RWPE1 (cell line): ENCODE measurements at places on chromosomes 5 and 9.
A peak's percentile ranks its signal among the peaks of the same experiment; 100 is the strongest.

GRCh38 chr5:113257545-113257944 lies 177.2 kb downstream of the TSSK1B start:
- no peak for DNase-seq

DNA sequence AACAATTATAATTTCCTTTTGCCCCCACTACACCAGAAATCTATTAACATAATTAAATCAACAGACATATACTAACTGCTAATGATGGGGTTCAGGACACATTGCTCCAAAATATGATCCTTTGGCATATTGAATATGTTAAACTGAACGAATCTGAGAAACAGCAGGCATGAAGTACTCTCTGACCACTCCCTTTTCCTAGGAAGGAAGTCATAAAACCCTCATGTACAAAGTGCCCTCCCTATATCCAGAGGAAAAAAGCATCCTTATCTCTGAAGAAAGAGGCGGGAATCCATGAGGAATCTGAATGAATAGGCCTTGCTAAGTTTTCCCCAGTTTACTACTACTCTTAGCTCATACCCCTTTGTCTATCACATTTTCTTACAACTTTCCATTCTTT lies 67.9 kb downstream of the ADAMTS6 start:
- DNase-seq = no peak

- DNase-seq = no peak
Measured at GRCh38 chr9:112762726-112763518, 12.4 kb downstream of the SNX30 start.

- DNase-seq = peak; percentile 50
Measured at GRCh38 chr9:35795695-35796094, 4.3 kb downstream of the NPR2 start.

GRCh38 chr5:153437251-153437650 lies 53.2 kb upstream of the GRIA1 start:
- no peak for DNase-seq

DNA sequence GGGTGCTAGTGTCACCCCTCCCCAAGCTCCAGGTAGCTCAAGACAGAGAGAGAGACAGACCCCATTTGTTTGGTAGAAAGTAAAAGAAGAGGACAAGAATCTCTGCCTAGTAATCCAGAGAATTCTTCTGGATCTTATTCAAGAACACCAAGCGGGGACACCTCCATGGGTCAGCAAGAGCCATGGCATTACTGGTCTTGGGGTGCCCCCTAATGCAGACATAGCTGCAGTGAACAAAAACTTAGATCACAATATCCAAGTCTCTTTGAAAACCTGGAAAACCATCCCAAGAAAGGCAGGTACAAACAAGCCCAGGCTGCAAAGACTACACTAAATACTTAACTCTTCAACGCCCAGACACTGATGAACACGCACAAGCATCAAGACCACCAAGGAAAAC lies 29.9 kb upstream of the PDE4D start:
- no peak for DNase-seq

- peak; percentile 39 for DNase-seq
Measured at GRCh38 chr9:138053321-138053868, 175.8 kb downstream of the CACNA1B start.

GRCh38 chr5:157570531-157571200 lies 4.9 kb downstream of the ADAM19 start:
- DNase-seq = no peak

DNA sequence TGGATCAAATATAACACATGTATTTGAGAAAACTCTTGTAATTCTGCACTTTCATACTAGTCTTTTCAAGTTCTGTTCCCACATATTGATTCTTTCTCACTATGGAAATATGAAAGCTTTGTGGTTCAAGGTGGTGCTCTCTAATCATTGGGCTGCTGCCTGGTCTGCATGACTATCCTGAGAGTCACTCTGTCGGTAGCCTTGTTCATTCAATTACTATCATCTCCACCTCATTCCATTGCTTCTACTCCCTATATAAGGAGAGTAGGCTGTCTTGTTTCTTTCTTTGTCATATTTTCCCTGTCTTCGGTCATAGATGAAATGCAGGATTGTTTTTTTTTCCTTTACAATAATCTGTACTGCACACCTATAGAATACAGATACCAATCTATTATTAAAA lies 341.4 kb upstream of the ACTBL2 start:
- DNase-seq = peak; percentile 87

GRCh38 chr5:61333321-61333953 lies 1.4 kb downstream of the ZSWIM6 start:
- peak; percentile 28 for DNase-seq

DNA sequence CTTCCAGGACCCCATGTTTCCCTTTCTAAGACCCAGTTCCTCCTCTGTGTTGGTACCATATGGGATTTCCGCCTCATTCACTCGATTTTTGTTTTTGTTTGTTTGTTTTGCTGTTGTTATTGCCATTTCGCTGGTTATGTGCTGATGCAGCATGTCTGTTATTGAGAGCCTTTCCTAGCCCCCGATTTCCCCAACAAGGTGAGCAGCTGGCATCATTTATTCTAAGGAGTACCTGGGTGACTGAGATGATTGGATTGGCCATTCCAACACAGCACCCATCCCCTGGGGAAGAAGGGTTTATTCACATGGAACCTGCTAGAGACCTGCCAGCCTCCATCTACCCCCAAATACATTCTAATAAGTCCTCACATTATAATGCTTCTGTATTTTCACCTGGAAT lies 2.7 kb downstream of the GLRA1 start:
- no peak for DNase-seq

- DNase-seq = no peak
Measured at GRCh38 chr5:163712011-163712410, 206.6 kb downstream of the MAT2B start.

DNA sequence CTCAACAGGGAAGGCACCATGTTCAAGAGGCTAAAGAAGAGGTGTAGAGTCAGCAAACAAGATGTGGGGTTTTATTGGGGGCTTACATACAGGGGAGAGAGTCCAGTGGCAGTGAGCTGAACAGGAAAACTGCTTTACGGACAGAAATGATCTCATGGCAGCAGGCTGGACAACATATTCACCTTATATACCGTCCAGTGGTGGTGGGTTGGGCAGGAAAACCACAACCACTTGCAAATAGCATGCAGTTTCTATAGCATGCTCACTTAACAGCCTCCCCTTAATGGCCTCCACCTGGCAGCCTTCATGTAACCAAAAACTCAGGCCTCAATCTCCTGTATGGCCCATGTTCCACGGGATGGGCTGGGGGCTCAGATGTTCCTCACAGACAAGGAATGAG lies 5.4 kb downstream of the TNFSF8 start:
- DNase-seq = no peak

DNA sequence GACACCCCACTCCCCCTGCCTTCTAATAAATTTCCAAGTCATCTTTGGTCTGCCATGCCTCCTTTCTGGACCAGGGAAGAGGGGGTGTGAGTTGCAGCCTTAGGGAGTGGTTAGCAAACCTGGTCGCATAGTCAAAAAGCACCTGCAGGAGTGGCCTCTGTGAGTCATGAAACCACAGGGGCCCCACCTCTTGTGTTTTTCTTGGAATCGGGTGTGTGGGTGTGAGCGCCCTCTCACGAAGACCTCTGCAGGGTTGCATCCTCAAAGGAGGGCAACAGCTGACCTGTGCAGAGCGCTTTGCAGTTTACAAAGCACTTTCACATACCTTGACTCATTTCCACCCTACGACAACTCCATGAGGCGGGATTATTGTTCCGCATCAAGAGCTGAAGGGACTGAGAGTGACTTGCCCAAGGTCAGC lies 36.8 kb upstream of the TEX48 start:
- peak; percentile 90 for DNase-seq

GRCh38 chr9:128809831-128810230 lies 8.5 kb upstream of the ENDOG start:
- DNase-seq = no peak

- DNase-seq = no peak
Measured at GRCh38 chr5:133432956-133433532, 179.3 kb downstream of the FSTL4 start.

GRCh38 chr5:168947212-168947868 lies 353.6 kb downstream of the SLIT3 start:
- DNase-seq = peak; percentile 39

DNA sequence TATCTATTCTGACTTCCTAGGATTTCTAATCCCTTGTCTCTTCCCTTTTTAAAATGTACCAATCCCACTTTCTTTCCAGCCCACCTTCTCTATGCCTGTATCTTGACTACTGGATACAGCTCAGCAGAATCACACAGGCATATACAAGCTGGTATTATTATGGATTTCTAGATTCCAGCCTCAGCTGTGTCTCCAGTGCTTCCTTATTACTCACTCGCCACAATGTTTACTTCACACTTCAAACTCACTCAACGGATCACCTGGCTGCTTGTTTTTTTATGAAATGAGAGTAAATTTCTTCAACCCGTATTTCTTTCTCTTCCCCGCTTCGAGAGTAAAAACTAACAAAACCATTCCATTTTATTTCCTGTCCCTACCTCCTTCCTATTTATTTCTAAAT lies 38.8 kb downstream of the CWC27 start:
- no peak for DNase-seq

DNA sequence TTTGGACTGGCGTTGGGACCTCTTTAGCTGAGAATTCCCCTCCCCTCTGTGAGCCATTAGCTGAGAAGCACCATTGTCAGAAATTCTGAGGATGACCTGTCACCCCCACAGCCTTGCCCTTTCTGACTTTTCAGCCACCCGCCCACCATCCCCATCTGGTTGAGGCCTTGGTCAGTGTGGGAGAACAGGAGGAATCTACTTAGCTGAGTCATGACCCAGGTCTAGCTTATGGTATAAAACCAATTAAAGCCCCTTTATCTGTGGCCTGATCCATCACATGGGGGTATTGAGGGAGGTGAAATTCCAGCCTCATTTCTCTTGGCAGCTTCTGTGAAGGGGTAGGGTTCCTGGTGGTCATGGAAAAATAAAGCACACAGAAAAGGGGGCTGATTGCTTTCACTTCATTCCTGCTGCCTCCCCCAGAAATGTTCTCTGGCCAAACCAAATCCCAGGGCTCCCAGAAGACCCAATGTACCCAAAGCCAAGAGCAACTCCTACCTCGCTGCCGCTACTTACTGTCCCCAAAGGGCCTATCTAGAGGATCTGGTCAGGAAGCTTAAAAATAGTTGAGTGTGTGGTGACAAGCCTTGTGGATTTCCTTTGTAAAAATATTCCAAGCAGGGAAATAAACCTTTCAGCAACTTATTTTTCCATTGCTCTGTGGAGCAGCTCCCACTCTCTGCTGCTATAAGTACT lies 174.8 kb upstream of the TNC start:
- DNase-seq = no peak

DNA sequence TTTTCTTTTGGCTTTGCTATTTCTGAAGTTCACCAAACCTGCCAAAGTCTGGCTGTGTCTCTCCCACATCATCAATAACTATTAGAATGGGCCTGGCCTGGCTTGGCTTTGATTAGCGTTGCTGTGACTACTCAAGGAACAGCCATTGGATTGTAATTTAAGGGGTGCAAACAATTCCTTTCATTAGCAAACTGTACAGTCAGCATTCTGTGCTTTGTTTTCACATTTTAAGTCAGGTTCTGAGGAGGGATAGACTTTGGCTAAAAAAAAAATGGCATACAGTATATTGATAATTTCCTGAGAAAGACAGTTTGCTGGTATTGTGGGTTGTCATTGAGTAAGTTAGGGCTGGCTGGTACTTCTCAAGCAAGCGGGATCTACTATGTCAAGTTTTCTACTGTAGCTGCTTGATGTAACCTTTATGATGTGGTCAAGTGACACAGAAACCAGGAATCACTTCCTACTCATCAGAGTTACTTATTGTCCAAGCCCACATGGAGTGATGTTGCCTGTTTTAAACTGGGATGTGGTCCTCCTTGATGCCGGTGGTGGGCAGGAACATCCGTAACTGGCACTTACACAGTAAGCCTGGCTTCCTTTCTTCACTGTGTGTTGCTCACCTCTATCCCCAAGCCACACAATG lies 161.4 kb downstream of the CD180 start:
- no peak for DNase-seq

DNA sequence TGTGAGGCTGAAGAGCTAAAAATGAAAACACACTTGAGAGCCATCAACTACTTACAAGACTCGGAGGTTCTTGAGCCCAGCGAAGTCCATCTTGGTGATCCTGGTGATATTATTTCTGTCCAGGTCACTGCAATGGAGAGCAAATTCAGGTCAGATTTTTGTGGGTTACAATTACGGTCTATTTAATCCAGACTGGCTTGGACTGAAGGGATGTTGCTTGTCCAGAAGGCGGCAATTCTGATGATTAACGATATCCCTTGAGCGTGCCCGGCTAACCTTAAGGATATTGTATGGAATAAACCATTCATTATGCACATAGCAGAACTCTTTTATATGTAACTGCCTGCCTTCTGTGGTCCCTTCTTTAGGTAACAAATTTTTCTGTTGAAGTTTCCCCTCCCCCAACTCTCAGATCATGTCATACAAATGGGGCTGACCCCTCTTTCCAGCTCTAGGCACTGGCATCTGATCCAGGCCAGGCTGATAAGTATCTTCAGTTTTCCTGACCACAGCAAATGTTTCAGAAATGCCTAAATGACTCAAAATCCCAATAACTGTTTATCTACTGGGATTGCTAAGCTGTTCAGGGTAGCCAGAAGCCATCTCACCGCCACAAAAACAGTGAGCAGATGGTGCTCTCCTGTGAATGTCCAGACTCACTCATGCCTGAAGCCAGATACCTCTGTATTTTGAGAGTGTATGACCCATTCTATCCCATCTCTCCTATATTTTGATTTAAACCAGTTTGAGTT lies 49.4 kb downstream of the SLIT3 start:
- DNase-seq = no peak

- DNase-seq = no peak
Measured at GRCh38 chr9:70080481-70081119, 37.0 kb downstream of the MAMDC2 start.

- no peak for DNase-seq
Measured at GRCh38 chr9:95826183-95826838, 49.2 kb upstream of the ERCC6L2 start.

GRCh38 chr9:2800394-2801179 lies 43.3 kb downstream of the PUM3 start:
- DNase-seq = no peak

- no peak for DNase-seq
Measured at GRCh38 chr9:88521308-88521707, 13.7 kb upstream of the NXNL2 start.

- no peak for DNase-seq
Measured at GRCh38 chr5:88662846-88663245, 220.1 kb downstream of the MEF2C start.

DNA sequence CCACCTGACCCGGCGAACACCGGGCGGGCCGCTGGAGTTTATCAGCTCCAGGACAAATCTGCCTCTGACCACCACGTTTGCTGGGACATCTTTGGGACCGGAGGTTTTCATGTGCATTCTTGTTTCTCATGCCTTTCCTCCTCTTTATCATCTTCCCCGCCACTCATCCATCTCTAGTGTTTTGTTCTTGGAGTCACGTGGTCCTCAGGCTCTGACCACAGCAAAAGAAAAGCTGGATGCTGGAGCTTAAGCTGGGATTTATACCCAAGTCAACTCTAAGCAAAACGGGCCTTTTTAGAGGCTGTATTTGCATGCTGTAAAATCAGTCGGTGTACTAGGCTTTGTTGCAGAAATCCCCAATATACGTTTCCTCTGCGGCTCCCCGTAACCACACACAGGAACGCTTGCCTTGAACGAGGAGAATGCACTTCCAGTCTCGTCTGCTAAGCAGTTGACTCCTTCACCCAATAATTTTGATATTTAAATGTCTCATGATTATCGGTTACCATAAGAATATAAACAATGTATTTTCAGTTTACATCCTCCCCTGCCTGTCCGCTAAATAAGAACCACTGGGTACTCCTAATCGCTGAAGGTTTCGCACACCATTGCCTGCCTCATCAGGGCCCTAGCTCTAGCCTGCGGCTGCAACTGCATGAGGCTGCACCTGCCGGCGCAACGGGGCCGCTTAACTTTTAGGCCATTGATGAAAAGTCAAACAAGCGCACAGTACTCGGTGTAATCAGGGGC lies 560 bp upstream of the NDUFS6 start:
- DNase-seq = peak; percentile 38
